ENCODE measurements at places on chromosomes 5 and 9. TPM values are rescaled to one million over a fixed set of nuclear protein-coding genes. Genes with fewer than 3 reads are reported as not detected.
A peak's percentile ranks its signal among the peaks of the same experiment; 100 is the strongest.

DNA sequence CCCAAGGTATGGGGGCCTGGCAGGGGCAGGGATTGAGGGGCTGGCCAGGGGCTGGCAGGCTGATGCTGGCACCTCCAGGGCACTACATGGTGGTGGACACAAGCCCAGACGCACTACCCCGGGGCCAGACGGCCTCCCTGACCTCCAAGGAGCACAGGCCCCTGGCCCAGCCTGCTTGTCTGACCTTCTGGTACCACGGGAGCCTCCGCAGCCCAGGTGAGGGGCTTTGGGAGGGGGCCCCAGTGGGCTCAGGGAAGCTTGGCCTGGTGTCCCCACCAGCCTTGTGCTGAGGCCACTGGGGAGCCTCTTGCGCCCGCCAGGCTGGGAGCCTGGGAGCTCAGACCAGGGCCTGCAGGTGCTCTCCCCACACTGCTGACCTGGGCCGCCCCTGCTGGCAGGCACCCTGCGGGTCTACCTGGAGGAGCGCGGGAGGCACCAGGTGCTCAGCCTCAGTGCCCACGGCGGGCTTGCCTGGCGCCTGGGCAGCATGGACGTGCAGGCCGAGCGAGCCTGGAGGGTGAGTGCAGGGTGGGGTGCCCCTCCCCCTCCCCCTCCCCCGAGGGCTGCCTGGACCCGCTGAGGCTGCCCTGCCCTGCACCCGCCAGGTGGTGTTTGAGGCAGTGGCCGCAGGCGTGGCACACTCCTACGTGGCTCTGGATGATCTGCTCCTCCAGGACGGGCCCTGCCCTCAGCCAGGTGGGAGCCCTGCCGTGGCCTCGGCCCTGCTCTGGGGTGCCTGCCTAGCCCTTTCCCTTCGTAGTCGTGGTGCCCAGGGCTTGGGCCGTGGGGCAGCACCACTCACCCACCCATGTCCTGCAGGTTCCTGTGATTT is 5.7 kb downstream of the MAMDC4 start:
- H3K27me3 ChIP-seq, result no peaks in the 10 kb centered on the region
- H3K36me3 ChIP-seq, result peaks cover 24% of the 10 kb centered on the region
- no peak overlapping the region for H3K4me3 ChIP-seq
- no peak overlapping the region for H3K27ac ChIP-seq
- no peak for DNase-seq

GRCh38 chr5:72183101-72183520 is 75.8 kb downstream of the MAP1B start:
- H3K27ac ChIP-seq, result peak overlapping the region; percentile 44
- no peaks in the 10 kb centered on the region for H3K27me3 ChIP-seq
- DNase-seq, result no peak
- H3K36me3 ChIP-seq, result no peaks in the 10 kb centered on the region
- peaks cover 100% of the 10 kb centered on the region for H3K4me1 ChIP-seq
- H3K4me3 ChIP-seq, result no peak overlapping the region

DNA sequence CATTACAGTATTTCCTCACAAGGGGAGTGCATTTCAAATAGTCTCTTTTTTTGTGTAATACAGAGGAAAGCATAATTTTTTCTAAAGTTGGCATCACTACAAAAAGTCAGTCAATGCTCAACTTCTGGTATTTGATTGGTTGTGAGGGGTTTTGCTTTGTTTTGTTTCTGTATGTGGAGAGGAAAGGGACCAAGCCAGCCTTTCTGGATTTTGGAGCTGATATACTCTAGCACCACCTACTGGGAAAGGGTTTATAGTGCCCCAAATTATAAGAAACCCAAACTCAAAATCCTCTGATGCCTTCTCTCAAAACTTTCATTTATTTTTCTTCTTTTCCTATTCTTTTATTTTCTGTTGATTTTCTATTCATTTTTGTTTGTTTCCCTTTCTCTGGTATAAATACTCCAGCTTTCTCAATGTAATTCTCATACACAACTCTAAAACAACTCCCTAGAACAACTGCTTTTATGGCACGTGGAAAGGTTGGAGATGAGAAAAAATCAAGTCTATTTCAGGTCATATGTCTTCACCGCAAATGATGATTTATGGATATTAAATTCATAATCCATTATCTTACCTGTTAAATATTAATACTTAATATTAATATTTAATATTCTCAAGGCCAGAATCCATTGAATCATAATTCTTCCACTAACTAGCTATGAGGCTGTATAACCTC is 69.5 kb upstream of the ANXA1 start:
- no peak overlapping the region for H3K4me3 ChIP-seq
- no peaks in the 10 kb centered on the region for H3K27me3 ChIP-seq
- H3K27ac ChIP-seq, result no peak overlapping the region
- H3K36me3 ChIP-seq, result no peaks in the 10 kb centered on the region
- peaks cover 32% of the 10 kb centered on the region for H3K4me1 ChIP-seq

MACIR gene
- total RNA-seq, result 9.9 TPM

GMCL2 gene
- total RNA-seq, result not detected

- DNase-seq, result no peak
- no peaks in the 10 kb centered on the region for H3K27me3 ChIP-seq
- no peak overlapping the region for H3K4me3 ChIP-seq
- H3K27ac ChIP-seq, result no peak overlapping the region
- H3K4me1 ChIP-seq, result no peaks in the 10 kb centered on the region
Measured at GRCh38 chr9:76322810-76323209, 71.4 kb downstream of the RFK start.

DNA sequence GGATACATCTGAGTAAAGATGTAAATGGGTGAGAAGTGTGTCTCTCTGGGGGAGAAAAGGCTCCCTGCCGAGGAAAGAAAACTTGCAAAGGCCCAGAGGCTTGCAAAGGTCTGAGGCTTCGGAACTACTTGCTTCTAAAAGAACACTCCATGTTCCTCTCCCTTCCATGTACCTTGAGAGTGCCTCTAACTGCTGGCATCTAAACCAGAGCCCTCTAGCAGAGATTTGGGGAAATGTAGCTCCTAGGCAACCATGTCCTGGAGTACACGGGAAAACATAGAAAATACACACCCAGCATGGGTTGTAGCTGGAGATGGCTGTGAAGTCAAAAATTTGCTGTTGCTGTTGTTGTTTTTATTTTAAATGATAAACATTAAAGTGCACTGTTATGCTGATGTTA is 151.6 kb downstream of the SYK start:
- H3K36me3 ChIP-seq, result no peaks in the 10 kb centered on the region
- H3K4me1 ChIP-seq, result no peaks in the 10 kb centered on the region
- no peaks in the 10 kb centered on the region for H3K27me3 ChIP-seq

- no peak overlapping the region for H3K27ac ChIP-seq
- DNase-seq, result no peak
- no peaks in the 10 kb centered on the region for H3K27me3 ChIP-seq
- peaks cover 38% of the 10 kb centered on the region for H3K4me1 ChIP-seq
Measured at GRCh38 chr9:123866497-123866896, 63.4 kb downstream of the DENND1A start.

BARX1 gene
- total RNA-seq, result 0.42 TPM

GRCh38 chr9:97502222-97502983 is 937 bp downstream of the TMOD1 start:
- peak overlapping the region; percentile 97 for H3K4me3 ChIP-seq
- H3K4me1 ChIP-seq, result peaks cover 39% of the 10 kb centered on the region
- peak; percentile 90 for DNase-seq
- H3K27ac ChIP-seq, result peak overlapping the region; percentile 97
- H3K36me3 ChIP-seq, result no peaks in the 10 kb centered on the region
- no peaks in the 10 kb centered on the region for H3K27me3 ChIP-seq

- H3K27me3 ChIP-seq, result no peaks in the 10 kb centered on the region
- H3K36me3 ChIP-seq, result no peaks in the 10 kb centered on the region
- H3K27ac ChIP-seq, result no peak overlapping the region
- no peak overlapping the region for H3K4me3 ChIP-seq
- no peak for DNase-seq
- H3K4me1 ChIP-seq, result no peaks in the 10 kb centered on the region
Measured at GRCh38 chr5:134273642-134274395, 47.9 kb upstream of the PPP2CA start.

- no peak overlapping the region for H3K27ac ChIP-seq
- DNase-seq, result no peak
- H3K36me3 ChIP-seq, result no peaks in the 10 kb centered on the region
- H3K4me3 ChIP-seq, result no peak overlapping the region
- no peaks in the 10 kb centered on the region for H3K27me3 ChIP-seq
Measured at GRCh38 chr5:146778795-146779194, 99.8 kb downstream of the PPP2R2B start.

DNA sequence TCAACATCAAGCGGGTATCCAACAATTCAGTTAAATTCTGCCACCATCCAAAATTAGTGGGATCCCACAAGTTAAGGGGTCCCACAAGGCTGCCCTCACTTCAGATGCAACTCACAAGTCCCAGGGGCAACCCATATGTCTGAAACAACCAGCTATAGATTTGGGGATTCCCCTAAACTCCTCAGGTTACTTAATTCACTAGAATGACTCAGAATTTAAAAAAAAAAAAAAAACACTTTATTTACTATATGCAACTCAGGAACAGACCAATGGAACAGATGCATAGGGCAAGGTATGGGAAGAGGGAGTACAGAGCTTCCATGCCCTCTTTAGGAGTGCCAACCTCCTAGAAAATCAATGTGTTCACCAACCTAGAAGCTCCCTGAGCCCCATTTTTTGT is 15.1 kb downstream of the AUH start:
- no peaks in the 10 kb centered on the region for H3K4me1 ChIP-seq
- no peak for DNase-seq
- H3K4me3 ChIP-seq, result no peak overlapping the region
- H3K27me3 ChIP-seq, result no peaks in the 10 kb centered on the region

UNC13B gene
- total RNA-seq, result 30.7 TPM

DNA sequence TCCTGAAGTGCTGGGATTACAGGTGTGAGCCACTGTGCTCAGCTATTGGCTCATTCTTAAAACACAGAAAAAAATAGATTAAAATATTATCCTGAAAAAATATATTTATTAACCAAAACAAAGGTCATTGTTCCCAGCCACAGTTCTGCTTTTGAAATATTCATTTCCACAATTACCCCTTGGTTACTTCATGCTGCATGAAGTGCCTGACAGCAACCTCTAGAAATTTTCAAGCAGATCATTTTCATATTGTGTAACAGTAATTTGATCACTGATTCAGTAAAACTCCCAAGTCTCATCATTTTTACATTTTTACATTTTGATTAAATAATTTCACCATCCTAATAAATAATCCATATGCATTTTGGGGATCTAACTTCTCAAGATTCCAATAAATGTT is 18.8 kb upstream of the GNAQ start:
- no peaks in the 10 kb centered on the region for H3K27me3 ChIP-seq
- no peak for DNase-seq
- no peak overlapping the region for H3K27ac ChIP-seq

GRCh38 chr5:157303667-157304327 is 37.9 kb downstream of the CYFIP2 start:
- H3K4me1 ChIP-seq, result no peaks in the 10 kb centered on the region
- H3K27me3 ChIP-seq, result no peaks in the 10 kb centered on the region

DNA sequence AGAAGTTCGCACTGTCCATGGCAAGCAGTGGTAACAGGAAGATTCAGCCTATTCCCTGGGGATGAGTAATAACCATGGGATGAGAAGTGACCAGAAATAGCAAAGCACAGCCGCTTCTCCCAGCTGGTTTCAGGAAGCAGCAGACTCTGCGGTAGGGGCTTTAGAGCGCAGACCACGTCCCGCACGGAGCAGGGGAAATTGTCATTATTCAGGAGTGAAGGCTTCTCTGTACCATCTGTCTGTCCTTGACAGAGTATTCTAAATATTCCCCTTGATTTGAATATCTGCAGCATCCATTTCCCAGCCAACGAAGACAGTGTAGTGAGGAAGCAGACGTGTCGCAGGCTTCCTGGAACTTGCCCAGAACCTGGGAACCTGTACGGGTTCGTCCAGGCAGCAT is 159.6 kb downstream of the NXNL2 start:
- no peak overlapping the region for H3K27ac ChIP-seq
- no peak for DNase-seq
- H3K27me3 ChIP-seq, result no peaks in the 10 kb centered on the region
- no peaks in the 10 kb centered on the region for H3K4me1 ChIP-seq
- H3K4me3 ChIP-seq, result no peak overlapping the region

GRCh38 chr9:121185178-121185745 is 16.4 kb downstream of the RAB14 start:
- H3K36me3 ChIP-seq, result peaks cover 5% of the 10 kb centered on the region
- no peak overlapping the region for H3K27ac ChIP-seq
- H3K4me1 ChIP-seq, result peaks cover 27% of the 10 kb centered on the region
- H3K4me3 ChIP-seq, result no peak overlapping the region

DNA sequence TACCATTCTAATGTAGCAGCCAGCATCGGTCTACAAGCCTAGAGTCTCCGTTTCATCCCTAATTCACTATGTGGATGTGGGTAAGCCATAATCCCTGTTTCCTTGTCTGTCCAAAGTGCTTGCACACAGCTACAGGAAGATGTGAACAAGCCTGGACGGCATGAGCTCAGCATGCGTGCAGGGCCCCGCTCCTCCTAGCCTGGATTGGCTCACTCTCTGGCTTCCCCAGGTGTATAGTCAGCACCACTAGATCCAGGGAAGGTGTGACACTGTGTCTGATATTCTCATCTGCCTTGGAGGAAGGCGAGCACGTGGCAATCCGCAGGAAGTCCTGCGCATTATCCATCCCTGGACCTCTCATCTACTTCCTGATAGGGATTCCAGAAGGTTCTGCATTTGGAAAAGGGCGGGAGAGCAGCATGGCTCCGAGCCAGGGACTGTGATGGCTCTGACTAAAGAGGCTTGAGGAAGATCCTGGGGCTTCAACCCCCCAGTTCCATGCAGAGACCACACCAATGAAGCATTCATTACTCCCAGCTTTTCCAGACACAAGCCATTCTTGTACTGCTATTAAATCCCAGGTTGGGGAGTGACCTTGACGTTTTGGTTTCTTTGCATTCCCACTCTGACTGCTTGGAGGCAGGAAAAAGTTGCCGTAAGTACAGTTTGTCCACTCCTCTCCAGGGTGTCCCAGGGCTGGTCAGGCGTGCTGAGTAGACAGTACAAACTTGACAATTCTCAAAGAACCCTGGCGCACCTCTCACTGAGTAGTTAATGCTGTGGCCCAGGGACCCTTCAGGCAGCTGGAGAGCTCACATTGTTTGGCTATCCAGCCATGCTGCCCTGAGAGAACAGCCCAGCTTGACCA is 65.6 kb downstream of the PSD2 start:
- H3K27ac ChIP-seq, result no peak overlapping the region
- DNase-seq, result no peak
- no peaks in the 10 kb centered on the region for H3K36me3 ChIP-seq
- H3K4me1 ChIP-seq, result peaks cover 18% of the 10 kb centered on the region
- H3K4me3 ChIP-seq, result no peak overlapping the region
